Inflammatory macrophage treated with lipopolysaccharide for 4 hours (primary cell): ENCODE measurements at places on chromosomes 7 and 10.

DNA sequence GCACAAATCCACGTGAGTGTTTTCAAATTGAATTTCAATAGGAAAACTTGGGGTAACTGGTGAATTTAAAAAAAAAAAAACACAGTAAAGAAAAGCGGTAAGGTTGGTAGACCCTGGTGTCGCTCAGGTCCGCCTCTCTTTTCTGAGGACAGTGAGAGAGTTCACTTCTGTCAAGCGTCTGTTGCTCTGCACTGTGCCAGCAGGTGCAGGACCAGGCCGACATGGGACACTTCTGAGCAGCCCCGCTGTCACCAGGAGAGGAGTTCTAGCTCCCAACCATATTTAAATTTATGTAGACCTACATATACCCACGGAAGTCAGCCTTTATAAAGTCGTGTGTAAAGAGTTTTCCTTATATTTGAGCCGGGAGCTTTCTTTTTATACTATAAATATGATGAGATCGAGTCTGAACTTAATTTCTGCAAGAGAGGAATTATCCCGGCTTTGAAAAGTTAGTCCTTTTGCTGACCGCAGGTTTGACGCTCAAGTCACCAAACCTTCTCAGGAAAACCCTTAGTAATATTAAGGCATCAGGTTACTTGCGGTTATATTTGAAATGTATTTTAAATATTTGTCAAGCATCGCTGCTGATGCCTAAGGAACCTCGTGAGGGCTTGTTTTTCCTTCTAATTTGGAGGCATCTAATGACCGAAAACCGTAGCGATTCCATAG is 531 bp downstream of the IKZF1 start:
- peak; percentile 52 for DNase-seq

DNA sequence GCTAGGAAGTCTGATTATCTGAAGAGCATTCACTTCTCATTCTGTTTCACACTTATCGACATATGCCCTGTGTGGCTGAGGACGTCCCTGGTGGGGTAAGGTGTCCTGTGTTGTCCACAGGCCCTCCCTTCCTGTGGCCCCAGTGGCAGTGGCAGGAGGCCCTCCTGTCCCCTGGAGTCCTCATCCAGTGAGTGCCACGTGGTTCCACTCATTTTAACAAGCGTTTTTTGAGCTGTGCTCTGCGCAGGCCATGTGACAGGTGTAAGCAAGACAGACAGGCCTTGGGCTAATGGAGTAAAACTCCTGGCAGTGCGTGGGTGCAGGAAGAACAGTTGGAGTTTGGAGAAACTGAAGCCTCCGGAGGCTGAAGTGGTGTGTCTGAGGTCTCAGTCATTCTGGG is 39.3 kb upstream of the PPIF start:
- DNase-seq: no peak

DNA sequence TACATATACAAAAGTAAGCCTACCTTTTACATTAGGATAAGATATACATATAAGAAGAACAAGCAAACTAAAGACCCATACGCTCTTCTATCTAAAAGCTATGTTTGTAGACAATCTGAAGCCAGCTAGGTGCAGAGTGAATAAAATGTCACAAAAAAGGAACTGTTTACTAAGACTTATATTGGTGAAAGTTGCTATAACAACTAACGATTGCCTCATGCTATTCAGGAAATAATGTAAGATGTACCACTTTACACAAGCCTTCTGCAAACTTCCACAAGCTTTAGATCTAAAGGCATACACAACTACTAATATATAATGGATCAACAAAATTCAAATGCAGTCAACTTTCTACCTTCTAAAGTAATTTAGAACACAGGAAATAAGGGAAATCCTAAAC is 175.1 kb downstream of the SRPK2 start:
- DNase-seq: peak; percentile 85

GRCh38 chr7:39948375-39948955 is 1.6 kb upstream of the CDK13 start:
- peak; percentile 30 for DNase-seq

DNA sequence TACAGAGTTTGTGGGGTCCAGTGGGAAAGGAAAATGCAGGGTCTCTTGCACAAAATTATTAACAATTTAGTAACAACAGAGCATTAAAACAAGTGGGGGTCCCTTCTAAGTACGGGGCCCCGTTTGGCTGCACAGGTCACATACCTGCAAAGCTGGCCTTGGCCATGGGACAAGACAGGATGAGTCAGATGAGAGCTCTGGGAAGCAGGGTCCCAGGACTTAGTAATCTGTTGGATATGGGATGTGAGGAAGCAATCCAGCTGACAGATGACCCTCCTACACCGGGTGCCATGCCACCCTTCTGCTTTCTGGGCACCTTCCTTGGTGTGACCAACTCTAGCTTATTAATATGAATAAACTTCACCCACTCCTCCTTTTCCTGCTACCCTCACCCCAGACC is 3.2 kb upstream of the DUSP5 start:
- no peak for DNase-seq

- DNase-seq: no peak
Measured at GRCh38 chr10:88154596-88155250, 291.3 kb downstream of the PTEN start.

DNA sequence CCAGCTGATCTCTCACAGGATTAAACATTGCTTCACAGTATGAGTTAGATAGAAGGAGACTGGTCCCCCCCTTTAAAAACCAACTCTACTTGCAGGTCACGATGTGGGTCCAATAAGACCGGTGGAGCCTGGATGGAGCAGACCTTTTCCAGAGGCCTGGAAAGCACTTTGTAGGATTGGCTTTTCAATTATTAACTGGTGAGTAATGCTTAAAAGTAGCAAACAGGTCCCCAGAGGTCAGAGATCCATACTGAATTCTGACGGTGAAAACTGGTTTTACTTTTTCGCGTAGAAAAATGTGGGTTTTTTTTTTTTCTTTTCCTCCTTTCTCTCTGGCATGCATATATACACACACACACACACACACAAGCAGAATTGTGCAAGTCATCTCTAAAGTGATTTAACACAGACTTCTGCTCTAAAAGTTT is 74.9 kb upstream of the OGDHL start:
- no peak for DNase-seq

DNA sequence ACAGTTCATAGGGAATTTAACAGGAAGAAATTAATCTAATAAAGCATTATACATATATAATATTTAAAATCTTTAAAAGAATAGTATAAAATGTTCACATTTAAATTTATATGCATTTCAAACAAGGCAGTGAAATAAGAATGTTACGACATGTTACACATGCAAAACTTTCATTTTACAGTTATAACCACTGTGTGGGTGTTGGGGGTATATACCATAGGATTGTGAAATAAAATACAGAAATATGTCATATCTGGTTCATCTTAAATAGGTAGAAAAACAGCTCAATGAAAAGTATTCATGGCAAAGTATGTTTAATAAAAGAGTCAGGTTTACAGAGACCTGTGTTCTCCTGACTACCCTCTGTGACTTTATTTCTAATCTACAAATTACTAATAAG is 45.6 kb downstream of the CHCHD3 start:
- DNase-seq: peak; percentile 65

- no peak for DNase-seq
Measured at GRCh38 chr10:126422567-126422966, 34.3 kb upstream of the ADAM12 start.

- DNase-seq: no peak
Measured at GRCh38 chr7:144459635-144460034, 56.1 kb upstream of the NOBOX start.

GRCh38 chr7:51220226-51220625 is 96.4 kb downstream of the COBL start:
- no peak for DNase-seq

DNA sequence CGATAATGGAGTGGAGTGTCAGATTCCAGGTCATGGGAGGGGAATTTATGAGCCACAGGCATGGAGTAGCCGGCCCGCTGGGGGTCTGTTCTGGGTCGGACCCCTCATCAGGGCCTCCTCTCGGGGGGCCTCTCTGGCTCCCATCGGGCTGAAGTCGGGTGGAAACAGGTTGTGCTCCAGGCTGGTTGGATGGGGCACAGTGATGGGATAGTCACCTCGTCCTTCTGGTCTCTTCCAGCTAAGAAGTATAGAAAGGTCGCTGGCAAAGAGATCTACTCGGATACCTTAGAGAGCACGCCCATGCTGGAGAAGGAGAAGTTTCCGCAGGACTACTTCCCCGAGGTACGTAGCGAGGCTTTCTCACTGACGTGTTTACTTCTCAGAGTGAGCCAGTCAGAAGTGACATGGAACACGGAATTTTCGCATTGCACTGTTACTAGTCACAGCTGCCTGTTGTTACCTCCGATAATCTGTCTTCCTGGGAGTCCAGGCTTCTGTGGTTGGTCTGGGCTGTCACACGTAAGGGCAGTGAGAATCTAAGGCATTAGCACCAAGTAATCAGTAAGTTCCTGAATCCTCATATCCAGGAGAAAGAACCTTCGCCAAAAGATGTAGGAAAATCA is 88.3 kb downstream of the NKX6-2 start:
- DNase-seq: no peak

DNA sequence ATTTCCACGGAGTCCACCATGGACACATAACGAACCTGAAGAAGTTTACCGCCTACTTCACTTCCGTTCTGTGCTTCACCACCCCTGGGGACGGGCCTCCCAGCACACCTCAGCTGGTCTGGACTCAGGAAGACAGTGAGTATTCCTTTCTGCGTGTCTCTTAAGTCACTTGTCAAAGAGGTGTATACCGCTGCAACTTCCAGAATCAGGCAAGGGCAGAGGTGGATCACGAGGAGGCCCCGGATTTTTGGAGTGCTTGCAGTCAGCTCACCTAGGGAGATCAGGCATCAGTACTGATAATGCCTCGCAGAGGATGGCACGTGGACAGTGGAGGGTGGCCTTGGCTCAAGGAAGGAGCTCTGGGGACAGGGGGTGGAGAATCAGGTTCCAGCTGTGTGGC is 630.4 kb upstream of the FOXK1 start:
- no peak for DNase-seq

- no peak for DNase-seq
Measured at GRCh38 chr10:3559527-3559926, 225.5 kb downstream of the KLF6 start.

DNA sequence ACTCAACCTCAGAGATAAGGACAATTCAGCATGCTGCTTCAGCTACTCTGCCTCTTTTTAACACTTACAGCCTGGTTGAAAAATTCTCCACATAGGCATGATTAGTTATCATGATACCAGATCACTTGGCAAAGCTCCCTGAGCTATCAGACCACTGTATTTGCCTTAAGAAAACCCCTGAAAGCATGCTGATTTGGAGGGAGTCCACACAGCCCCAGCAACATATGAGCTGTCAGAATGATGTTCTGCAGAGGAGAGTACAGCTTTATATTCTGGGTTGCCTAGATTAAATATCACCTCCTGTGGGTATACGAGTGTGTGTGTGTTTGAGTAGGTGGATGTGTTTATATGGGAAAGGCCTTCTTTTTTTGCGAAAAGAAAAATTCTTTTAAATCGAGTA is 170.2 kb upstream of the CHRM2 start:
- DNase-seq: no peak

DNA sequence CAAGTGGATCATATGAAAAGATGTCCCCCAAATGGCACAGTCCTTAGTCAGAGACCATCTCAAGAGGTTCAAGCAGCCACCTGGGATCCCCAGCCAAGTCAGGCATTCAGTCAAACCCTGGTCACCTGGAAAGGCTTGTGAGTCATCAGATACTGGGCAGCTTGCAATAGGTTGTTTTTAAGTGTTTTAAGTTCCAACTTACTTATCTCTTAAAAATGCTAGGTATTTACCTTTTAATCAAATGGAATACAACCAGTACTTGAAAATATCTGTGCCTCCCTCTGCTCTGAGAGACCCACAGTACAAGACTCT is 262.2 kb downstream of the WDR11 start:
- DNase-seq: no peak
